Muscle of arm (tissue), 14 donors: ENCODE measurements at places on chromosomes 2 and 18. TPM values are rescaled to one million over a fixed set of nuclear protein-coding genes. Genes with fewer than 3 reads are reported as not detected.

The HMSD gene
- polyA plus RNA-seq, result 0.31 TPM

The PIGN gene
- polyA plus RNA-seq, result 18.9 TPM

The MROH2A gene
- polyA plus RNA-seq, result not detected

GRCh38 chr2:74026687-74027241 is 42.1 kb downstream of the TET3 start:
- DNase-seq, result no peak

DNA sequence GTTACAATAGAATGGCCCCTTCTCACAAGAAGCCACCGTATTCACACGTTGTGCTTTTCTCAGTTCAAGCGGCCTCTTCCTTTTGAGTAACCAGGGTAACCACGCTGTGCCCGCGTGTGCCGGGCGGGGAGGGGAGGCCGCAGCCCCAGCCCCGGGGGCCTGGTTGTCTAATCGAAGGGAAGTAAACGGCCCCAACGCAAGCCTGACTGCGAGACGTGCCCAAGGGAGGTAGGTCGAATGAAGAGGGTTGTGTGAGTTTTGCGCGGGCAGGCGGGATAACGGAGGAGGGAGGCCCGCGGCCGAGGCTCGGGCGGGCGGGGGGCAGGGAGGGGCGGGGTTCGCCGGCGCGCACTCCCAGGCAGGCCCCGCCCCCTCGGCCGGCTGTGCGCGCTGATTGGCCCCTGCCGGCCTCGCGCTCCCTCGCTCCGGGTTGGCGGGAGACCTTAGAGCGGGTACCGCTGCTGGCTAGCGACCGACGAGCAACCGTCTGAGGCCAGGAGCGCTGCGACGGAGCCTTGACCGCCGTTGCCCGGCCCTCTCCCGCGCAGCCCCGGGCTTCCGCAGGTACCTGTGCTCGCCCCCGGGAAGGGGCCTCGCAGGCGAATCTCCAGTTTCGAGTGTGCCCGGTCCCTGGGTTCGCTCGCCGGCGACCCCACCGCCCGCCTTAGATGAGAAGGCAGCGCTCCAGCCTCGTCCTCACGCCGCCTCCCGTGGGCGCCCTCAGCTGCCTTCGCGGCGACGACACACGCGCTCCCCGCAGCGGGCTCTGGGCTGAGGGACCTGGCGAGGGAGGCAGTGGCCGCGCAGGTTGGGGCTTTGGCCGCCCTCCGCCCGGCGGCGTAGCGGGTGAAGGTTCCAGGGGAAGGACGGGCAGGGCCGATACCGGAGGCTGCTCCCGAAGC is at the start of gene SPDYA:
Gene SPDYA, plus strand, starts transcription at position 451 of the 902 bp plus-strand sequence. CDS start 5,181 bp downstream, outside the sequence.
- peak; percentile 48 for DNase-seq

DNA sequence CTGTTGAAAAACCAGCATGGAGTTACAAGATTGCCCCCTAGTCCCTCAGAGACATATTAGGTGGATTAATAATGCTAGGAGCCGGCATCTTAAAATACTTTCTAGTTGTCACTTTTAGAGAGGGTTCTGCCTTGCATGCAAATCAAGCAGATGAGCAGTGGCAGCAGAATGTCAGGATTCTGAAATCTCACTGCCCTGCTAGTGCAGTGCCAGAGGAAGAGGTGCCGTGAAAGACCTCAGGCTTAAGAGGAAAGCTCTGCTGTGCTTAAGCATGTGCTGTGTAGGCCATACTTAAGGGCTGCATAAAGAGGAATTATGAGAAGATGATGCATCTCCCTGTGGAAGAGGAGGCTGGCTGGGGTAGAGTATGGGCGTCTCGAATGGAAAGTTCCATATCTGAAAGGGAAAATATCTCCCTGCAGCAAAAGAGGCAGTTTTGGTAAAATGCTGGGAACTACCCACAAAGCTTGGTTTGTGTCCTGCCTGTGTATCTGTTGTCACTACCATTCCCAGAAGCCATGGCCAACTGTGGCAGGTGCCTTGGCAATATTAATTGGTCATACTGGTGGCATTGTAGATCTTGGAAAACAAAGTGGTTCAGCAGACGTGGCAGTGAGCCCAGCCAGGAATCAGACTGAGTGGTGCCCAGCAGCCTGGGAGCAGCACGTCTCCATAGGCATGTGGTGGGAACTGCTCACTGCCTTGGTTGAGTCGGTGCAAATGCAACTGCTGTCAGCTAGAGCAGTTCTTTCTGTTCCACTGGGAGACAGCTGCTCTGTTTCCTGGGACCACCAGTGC is 131.9 kb downstream of the EVA1A start:
- DNase-seq, result no peak

- DNase-seq, result no peak
Measured at GRCh38 chr2:238727585-238728329, 120.1 kb upstream of the TWIST2 start.
